ENCODE measurements at places on chromosomes 1 and 21.

DNA sequence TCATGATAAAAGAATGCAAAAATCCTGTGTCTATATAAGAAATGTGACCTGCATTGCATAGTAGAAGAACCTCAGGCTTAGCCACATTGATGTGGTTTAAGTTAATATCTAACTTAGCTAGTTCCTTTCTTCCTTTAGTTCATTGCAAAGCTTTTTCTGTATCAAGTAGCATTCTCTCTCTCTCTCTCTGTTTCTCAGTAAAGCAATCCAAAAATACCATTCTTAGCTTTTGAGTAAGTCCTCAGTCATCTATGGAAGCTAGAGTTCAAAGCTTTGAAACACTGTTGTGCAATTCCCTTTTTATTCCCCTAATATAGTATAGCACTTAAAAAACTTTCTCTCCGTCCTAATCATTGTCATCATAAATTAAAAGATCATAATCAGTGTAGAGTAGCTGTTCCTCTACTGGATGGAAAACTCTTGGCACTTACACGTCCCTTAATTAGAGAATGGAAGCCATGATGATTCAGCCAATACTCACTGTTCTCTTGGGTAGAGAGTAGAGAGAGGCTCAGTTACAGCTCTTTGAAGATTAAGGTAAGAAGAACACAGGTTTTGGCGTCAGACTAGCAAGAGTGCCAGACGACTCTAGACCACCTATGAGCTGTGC is 350.3 kb upstream of the LYPLAL1 start:
- DNase-seq, result peak; percentile 19

DNA sequence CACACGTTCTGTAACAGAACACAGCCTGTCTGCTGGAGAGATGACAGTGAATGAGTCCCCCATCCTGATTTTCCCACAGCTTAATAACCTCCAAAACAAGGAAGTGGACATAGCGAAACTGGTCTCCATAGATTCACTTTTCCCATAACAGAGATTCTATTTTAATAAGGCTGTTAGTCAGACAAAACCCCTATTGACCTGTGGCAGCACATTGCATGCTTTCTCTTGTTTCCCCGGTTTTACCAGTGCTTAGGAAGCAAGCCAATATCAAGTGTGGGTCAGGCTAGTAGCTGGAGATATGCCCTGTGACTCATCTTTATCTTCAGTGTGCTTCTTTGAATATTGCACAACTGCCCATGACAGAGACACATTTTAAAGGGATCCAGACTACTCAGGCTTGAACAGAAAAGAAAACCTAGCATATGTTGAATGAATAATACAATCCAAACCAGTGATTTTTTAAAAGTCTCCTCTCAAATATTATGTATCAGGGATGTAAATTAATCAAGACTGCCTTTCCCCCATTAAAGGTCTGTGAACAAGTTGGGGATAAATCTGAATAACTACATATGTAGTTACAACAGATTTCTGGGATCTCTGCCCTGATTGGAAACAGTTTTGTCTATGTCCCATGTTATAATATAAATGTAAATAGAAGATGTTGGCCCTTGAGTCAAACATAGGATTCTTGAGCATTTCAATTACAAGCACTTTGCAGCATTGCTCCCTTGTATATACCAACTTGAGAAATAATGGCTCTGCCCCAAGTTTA is 11.9 kb upstream of the CLDN8 start:
- DNase-seq, result peak; percentile 63

DNA sequence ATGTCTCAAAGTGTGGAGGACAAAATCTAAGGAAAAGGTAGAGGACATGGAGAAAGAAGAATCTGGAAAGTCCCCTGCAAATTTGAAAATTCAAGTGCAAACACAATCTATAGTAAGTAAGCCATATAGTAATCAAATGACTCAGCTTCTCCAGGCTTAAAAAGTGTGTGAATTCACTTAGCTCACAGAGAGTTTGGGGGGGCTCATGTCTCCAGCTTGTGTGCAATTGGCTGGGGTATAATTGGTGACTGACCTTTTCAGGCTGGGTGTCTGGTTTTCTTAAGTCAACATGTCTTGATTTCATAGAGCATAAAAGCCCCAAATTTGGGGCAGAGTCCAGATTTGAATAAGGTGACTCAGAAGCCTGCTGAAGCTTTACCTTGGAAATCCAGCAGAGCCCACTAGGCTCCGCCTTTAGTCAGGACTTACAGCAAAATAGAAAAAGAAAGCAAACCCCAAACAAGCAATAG is 8.6 kb downstream of the CLDN14 start:
- DNase-seq, result peak; percentile 9

DNA sequence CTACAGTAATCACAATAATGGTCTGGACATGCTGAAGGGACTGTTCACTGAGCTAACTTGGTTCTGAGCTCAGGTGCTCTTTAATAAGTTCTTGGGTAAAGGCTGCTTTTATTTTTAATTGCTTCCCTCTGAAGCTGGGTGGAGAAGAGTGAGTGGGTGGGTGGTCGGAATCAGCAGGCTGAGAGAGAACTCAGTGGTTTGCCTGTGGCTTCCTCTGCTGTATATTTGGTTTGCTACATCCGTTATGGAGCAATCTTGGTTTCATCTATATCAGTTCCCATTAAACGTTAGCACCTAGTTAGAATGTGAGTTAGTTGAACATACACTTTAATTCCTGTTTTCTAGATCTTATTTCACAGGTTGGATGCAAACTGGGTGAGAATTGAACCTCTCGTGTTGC is 23.3 kb downstream of the CNIH4 start:
- DNase-seq, result no peak

DNA sequence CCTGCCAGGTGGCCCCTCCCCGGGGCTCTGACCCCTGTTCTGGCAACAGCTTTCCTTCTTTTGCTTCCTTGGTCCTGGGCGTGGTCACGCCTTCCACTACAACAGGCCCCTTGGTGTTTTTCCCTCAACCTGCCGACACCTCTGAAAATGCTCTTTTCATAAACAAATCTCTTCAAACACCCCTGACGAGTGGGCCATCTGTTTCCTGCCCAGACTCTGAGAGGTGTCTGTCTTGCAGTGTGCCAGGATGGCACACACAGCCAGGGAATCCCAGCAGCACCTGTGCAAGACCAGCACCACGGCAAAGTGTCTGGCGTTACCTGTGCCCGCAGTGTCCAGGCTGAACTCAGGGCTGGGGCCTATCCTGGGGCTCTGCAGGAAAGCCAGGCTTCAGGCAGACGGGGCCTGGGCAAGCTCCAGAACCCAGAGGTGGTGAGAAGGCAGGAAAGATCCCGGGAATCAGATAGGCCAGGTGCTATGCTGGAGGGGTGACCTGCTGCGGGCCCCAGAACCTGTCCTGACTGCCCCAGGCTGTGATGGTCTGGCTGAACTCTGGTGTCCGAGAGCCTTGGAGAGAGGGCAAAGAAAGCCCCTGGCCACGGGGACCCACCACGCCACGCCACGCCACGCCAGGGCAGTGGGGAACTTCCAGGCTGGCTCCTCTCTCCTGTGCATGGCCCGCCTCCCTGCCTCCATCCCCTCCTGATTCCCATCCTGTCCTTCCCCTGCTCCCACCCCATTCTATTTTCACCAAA is 88.9 kb downstream of the SIK1 start:
- no peak for DNase-seq

- no peak for DNase-seq
These were observed 47.8 kb upstream of the SRSF10 start for GRCh38 chr1:24027838-24028468.

GRCh38 chr21:42672699-42673458 is 19.5 kb downstream of the PDE9A start:
- no peak for DNase-seq

GRCh38 chr1:183480971-183481441 is 8.7 kb downstream of the SMG7 start:
- DNase-seq, result no peak
